Activated T-cell treated with anti-CD3 and anti-CD28 coated beads, Interleukin-2, amount 50 U/mL, for 72 hours (primary cell): ENCODE measurements at places on chromosomes 6 and 20. TPM values are rescaled to one million over a fixed set of nuclear protein-coding genes. Genes with fewer than 3 reads are reported as not detected.

DNA sequence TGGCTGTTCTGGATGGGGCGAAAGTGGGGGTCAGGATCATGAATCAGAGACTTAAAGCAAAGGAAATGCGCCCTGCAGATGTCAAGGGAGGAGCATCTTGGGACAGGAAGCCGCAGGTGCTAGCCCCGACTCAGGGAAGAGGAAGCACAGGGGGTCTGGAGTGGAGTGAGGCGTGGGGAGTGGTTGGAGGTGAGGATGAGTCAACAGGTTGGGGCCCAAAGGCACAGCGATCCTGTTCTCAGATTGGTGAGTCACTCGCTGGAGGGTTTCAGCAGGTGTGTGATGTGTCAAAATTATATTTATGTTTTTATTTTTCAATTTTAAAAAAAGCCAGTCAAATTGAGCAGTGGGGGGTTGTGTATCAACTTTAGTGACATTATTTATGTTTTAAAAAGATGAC is 19.0 kb downstream of the PACSIN1 start:
- peak; percentile 79 for DNase-seq

DNA sequence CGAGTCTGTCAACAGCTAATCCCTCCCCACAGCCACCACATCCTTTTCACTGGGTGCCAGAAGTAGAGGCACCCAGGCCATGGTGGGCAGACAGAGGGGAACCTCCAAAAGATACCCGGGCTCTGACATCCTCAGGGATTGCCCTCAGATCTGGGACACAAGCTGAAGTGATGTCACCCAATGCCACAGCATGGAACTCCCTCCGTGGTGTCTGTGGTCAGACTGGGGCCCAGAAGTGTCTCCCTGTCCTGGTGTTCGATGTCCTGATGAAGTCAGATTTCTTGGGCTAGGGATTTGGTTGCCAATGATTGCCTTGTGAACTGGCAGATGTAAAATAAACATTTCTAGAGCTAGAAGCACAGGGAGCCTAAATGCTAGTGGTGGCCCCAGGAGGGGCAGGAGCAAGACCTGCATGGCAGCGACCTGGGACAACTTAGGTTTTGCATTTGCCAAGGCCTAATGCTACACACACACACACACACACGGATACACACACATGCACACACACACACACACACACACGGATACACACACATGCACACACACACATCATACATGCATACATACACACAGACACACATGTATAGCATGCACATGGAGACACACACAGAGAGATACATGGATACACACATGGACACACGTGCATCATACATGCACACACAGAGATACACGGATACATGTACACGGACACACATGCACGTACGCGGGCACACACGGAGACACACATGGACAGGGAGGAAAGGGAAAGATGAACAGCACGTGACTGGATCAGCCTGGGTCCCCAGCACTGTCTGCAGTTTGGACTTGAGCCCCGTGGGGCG is 221.0 kb downstream of the NFATC2 start:
- DNase-seq = no peak

- DNase-seq = no peak
These were observed 12.0 kb upstream of the GTF3C6 start for GRCh38 chr6:110946498-110946897.

DNA sequence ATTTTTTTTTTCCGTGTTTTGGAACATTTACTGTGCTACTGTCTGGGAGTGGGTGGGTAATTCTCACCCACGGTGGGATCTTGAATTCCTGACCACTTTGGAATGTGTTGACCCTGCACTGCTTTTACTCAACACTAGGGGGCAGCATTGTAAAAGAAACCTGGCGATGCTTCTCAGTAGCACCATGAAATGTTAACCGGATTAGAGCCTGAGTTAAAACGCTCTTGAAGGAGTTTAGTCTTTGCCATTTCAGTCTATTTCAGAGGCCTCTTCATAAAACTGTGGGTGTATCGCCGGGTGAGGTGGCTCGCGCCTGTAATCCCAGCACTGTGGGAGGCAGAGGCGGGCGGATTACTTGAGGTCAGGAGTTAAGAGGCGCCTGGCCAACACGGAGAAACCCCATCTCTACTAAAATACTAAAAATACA is 114.4 kb upstream of the PRND start:
- peak; percentile 49 for DNase-seq

DNA sequence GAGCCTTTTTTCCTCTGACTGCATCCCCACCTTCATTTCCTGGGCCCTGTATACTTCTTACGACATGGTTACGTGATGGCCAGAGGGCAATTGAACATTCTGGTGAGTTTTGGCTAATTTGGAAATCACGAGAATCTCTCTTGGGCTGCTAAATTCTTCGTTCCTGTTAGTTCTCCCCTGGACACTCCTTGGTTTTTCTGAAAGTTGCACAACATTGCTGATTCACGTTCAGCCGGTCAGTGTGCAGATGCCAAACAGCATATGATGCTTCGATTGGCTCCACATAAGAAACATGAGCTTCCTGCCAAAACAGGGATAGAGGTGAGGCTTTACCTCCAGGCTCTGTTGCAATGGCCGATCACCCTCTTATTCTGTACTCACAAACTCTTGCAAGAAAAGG is 119.4 kb upstream of the LY86 start:
- no peak for DNase-seq

DNA sequence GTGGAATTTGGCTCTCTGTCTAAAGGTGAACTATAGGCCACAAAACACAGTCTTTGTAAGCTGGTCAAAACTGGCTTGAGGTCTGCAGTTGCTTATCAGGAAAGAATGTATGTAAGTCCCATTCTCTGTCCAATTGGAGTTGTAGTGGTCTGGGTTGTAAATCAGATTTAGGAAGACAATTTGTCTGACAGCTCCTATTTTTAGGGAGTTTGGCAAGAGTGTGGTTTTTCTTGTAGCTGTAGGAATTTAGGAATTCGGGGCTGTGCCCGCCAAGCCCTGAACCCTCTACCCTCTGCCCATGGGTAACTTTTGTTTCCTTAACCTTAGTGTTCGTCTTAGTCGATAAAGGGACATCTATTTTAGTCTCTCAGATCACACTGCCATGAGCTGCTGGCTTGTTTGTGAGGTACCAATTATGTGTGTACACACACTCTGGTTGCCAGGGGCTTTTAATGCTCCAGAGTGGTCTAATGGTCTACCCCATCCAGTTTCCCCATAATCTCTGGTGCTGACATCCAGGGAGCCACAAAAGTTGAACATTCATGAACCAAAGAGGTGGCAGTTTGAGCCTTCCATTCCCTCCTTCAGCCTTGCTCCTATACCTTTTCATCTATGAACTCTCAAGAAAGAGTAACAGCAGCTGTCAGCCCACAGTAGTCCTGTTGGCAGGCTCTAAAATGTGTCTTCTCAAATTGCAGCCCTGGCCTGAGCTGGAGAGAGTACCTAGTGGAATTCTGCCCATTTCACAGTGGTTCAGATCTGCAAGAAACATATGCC is 93.0 kb downstream of the ANKRD6 start:
- no peak for DNase-seq

DNA sequence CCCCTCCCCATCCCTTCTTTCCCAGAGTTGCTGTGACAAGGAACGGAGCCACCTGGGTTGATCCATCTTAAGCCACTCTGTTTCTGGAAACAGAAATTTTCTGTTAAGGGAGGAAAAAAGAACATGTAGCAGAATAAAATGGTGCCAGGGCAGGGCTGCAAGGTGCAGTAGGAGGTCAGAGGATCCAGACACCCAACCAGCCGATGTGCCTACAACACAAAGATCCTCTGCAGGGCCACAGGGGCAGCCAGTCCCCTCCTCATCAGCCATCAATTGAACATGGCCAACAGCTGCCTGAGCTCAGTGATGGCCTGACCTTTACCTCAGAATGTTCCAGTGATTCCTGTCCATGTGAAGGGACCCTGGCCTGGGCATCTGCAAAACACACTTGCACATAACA is 11.9 kb downstream of the MDFI start:
- no peak for DNase-seq

DNA sequence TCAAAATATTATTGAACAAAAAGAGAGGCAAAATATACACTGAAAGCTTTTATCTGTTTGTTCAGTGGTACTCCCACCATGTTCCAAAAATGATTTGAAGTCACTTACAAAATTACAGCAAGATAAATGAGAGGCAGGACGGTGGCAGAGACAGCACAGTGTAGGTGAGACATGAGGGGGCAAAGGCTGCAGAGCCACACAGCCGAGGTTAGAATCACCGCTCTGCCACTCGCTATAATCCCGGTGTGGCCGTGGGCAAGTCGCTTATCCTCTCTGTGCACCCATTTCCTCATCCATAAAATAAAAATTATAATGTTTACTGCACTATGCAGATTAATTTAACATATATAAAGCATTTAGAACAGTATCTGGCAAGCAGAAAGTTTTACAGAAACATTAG is 140.1 kb upstream of the BEND6 start:
- DNase-seq = no peak

GRCh38 chr6:37499433-37500293 is at the start of gene CCDC167:
CCDC167 (minus strand) TSS chr6:37499893; CDS start chr6:37499863, 30 bp downstream.
- peak; percentile 97 for DNase-seq

DNA sequence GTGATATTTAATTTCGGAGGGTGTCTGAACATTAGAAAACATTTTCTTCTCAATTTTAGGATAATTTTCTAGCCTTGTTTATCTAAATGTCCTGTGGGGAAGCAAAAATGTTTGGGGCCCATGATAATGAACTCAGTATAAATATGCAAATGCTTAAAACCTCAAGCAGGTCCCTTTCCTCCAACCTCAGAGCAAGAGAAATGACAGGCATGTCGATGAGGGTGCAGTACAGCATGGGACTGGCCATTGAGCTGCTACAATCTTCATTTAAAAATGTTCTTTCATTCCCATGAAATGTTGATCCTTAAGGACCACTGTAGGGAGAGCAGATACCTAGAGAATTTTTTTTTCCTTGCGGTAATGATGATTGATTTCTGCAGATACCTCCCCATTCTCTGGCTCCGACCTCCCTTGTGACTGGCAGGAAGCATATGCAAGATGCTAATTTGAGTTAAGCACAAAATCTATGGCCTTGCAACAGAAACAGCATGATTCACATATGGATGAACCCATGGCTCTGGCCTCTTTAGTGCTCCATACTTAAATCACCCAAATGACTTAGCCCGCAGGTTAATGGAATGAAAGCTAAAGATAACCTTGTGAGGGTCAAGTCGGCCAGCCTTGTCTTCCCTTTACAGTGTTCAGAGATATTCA is 243.3 kb downstream of the SOX4 start:
- no peak for DNase-seq

GRCh38 chr6:170553534-170554012 is 466 bp upstream of the PSMB1 start:
- no peak for DNase-seq

DNA sequence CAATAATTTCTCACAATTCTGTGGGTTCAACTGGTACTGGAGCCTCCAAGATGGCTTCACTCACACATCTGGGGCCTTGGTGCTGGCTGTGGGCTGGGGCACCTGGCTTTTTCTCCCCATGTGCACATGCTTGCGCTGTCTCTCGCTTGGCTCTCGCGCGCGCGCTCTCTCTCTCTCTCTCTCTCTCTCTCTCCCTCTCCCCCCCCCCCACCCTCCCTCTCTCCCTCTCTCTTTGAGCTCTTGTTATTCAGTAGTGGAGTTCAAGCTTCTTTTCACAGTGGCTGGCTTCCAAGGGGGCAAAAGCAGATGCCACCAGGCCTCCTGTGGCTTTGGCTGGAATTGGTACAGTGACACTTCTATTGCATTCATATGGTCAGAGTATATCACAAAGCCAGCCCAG is 10.8 kb upstream of the TBCC start:
- no peak for DNase-seq

DNA sequence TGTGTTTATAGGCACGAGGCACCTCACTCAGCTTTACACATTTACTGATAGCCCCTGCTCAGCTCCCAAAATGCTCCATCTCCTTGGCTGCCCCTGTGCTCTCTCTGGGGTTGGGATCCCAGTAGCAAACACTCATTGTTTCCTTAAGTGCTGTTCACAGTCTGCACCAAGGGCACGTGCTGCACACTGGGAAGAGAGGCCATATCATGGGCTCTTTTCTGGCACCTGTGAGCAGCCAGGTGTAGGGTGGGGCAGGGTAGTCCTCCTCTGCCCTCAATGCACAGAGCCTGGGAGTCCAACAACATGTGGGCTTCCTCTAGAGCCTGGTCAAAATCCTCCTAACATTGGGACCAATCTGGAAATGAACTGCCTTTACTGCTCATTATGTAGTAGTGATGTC is 67.9 kb downstream of the BANF2 start:
- DNase-seq = no peak

DNA sequence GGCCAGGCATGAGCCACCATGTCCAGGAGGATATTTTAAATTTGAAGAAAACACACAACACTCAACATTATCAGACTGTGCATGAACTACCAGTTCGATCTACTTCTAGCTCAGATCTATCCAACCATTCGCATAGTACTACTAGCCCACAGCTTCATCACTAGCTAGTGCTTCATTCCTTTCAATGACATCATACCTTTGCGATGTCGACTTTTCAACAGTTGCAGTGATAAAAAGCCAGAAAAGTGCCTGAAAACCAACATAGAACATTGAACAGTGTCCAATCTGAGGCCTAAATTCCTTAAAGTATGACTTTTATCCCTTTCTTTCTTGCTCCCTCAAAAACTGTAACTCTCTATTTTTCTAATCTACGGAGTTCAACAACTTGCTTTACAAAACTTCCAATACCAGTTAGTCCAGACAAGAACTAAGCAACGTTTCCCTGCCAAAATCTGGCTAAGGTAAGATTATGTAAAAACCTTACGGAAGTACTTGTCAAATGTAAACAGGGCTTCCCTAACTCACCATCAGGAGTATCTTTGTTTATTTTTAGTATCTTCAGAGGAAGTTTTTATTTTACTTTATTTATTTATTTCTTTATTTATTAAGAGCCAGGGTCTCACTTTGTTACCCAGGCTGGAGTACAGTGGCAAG is 434.0 kb upstream of the JARID2 start:
- no peak for DNase-seq

- no peak for DNase-seq
These were observed 31.8 kb downstream of the SLX4IP start for GRCh38 chr20:10466855-10467254.

GPSM3 gene
- 192 TPM for total RNA-seq

DEFB115 gene
- not detected for total RNA-seq

GNMT gene
- total RNA-seq = 0.70 TPM

MUCL3 gene
- total RNA-seq = not detected

RSPH9 gene
- total RNA-seq = not detected

CDH4 gene
- 0.35 TPM for total RNA-seq
